CD4-positive, CD25-positive, alpha-beta regulatory T cell (primary cell): ENCODE measurements at places on chromosomes 3 and 15.

DNA sequence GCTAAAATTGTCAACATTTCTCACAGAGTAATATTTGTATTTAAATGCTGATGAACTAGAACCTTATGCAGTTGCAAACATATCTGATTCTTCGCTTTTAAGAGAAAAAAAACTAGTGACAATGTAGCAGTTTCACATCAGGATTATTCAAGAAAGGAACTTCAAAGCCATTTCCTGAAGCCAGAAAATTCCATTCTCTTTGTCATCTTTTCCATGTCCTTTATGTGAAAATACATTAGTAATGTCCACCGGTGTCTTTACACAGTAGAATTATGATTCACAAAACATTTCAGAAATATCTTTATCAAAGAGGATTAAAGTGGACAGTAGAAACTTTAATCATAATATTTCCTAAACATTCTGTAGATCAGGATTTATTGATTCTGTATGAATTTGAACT lies 12.7 kb upstream of the LXN start:
- peaks cover 17% of the 10 kb centered on the region for H3K36me3 ChIP-seq
- no peak overlapping the region for H3K27ac ChIP-seq
- no peaks in the 10 kb centered on the region for H3K27me3 ChIP-seq
- DNase-seq = no peak
- H3K4me3 ChIP-seq = no peak overlapping the region

DNA sequence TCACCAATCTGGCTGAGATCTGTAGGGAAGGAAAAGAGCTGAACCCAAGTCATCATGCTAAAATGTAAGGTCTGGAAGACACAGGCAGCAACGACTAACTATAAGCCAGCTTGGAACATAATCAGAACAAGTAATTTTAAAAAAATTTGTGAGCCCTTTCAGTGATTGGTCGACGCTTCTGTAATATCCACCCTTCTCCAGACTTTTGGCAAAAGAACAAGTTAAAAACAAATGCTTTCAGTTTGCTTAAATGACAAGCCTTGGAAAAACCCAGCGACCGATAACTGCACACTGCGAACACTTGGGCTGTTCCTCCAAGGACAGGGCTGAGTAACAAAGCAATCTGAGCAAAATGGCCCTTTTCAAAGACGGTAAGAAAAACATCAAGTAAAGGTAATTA lies 49.6 kb downstream of the PCSK6 start:
- no peaks in the 10 kb centered on the region for H3K36me3 ChIP-seq
- peaks cover 2% of the 10 kb centered on the region for H3K27me3 ChIP-seq
- no peak for DNase-seq
- H3K4me3 ChIP-seq = no peak overlapping the region
- H3K27ac ChIP-seq = no peak overlapping the region

DNA sequence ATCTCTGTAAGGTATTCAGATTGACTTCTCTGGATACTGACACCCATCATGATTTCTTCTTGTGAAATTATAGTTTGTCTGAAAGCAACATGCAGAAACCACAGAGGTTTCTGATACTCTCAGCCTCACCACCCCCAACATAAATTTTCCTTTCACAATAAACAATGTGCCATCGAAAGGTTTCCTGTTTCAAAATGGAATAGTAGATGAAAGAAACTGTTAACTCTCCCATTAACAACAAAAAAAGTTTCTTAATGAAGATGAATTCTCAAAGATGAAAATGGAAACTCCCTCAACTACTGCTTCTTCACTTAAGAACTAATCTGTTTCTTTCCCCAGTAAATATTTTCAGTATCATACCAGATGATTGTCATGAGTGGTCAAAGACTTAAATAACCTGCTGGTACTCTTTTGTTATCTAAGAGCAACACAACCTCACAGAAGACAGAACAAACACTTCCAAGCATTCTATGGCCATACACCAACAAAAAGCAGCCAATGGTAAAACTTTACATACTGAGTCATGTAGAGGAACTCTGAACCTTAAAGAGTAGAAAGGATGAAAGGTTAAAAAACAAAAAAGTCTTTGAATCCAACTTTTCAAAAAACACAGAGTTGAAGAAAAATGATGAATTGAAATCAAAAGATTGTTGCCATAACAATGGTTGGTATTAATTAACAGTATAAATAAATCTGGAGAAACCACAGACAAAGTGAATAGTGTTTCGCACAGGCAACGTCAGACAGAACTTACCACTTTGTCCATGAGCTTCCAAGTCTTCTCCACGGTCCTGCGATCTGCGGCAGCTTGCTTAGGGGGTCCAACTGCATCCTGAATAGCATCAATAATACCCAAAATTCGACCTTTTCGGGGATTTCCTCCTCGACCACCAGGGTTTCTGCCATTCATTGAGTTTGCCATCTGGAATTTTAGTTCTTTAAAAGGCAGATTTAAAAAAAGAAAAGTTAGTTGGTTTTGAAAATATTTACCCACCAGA lies 1.9 kb downstream of the CBLB start:
- H3K4me1 ChIP-seq = peaks cover 50% of the 10 kb centered on the region
- no peak overlapping the region for H3K27ac ChIP-seq
- peak; percentile 34 for DNase-seq
- peaks cover 22% of the 10 kb centered on the region for H3K36me3 ChIP-seq
- H3K4me3 ChIP-seq = peak overlapping the region; percentile 97
- no peaks in the 10 kb centered on the region for H3K27me3 ChIP-seq

GRCh38 chr3:47491186-47491585 lies 15.4 kb upstream of the SCAP start:
- H3K4me3 ChIP-seq = no peak overlapping the region
- no peak overlapping the region for H3K27ac ChIP-seq
- no peaks in the 10 kb centered on the region for H3K27me3 ChIP-seq
- peaks cover 21% of the 10 kb centered on the region for H3K36me3 ChIP-seq
- H3K4me1 ChIP-seq = no peaks in the 10 kb centered on the region
- no peak for DNase-seq

DNA sequence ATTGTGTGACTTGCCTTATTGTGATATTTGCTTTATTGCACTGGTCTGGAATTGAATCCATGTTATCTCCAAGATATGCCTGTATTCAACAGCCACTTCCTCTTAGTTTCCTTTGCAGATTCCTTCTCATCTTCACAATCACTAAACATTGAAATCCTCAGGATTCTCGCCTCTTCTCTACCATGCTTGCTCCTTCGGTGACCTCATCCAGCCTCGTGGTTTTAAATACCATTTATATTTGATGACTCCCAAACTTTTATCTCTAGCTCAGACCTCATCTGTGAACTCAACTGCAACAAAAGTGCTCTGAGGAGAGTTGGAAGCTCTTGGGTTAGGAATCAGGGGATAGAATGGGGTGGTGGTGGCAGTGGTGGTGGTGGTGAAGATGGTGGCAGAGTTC lies 19.9 kb downstream of the POLR2M start:
- H3K27ac ChIP-seq = no peak overlapping the region
- no peak overlapping the region for H3K4me3 ChIP-seq
- H3K4me1 ChIP-seq = no peaks in the 10 kb centered on the region
- no peak for DNase-seq

DNA sequence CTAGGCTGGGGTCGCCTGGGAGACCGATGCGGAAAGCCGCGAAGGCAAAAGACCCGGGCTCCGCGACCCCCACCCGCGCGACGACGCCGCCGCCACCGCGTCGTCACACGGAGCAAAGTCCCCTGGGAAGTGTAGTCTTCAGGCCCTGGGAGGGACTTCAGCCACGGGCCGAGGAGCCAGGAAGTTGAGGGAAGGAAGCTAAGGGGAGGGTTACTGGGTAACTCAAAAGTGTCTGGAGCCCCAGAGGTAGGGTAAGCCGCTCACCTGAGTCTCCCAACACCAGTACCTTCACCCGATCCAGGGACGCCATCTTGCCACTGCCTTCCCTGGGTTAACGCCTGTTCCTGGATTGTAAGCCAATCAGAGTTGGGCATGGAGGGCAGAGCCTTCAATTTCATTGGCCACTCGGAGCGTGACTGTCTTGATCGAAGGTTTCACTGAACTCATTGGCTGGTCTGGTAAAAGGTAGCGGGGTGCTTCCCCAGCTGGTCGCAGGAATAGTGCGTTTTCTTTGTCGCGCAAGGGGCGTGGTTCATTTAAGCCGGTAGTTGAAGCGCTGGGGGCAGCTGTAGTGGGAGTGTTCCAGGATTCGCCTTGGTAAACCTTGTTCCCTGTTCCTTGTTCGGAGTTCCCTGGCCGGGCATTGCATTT lies at the start of the genes GTF2E1 and RABL3:
Gene GTF2E1, plus strand, starts transcription at position 547 of the 651 bp plus-strand sequence. CDS start 7,809 bp downstream, outside the sequence.
Gene RABL3, minus strand, starts transcription at position 319 of the 651 bp plus-strand sequence. Its CDS starts 9 bp downstream, at position 310.
- peaks cover 2% of the 10 kb centered on the region for H3K36me3 ChIP-seq
- peak within 1 kb of the TSS; percentile 99 for H3K4me3 ChIP-seq
- H3K27me3 ChIP-seq = no peaks in the 10 kb centered on the region

DNA sequence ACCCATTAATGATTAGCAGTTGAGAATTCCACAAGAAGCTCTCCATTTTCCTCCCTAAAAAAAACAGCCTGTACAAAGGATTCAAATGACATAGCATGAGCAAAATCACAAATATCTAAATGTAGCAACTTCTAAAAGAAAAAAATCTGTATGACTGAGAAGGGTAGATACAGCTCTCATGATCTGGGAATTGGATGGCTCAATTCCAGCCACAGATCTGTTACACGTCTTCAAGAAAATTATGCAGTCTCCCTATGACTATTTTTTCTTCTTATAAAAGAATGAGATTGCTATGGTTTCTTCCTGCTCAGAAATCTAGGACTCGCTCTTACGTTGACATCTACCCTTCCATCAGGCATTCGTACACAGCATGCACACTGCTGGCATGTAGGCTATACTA lies 71.5 kb downstream of the PLCH1 start:
- no peak for DNase-seq
- no peaks in the 10 kb centered on the region for H3K27me3 ChIP-seq
- H3K4me1 ChIP-seq = no peaks in the 10 kb centered on the region
- no peak overlapping the region for H3K4me3 ChIP-seq
- H3K36me3 ChIP-seq = no peaks in the 10 kb centered on the region

- no peak overlapping the region for H3K4me3 ChIP-seq
- H3K36me3 ChIP-seq = no peaks in the 10 kb centered on the region
- no peak overlapping the region for H3K27ac ChIP-seq
- no peak for DNase-seq
Observed at GRCh38 chr15:66999046-66999968, 66.1 kb upstream of the SMAD3 start.

DNA sequence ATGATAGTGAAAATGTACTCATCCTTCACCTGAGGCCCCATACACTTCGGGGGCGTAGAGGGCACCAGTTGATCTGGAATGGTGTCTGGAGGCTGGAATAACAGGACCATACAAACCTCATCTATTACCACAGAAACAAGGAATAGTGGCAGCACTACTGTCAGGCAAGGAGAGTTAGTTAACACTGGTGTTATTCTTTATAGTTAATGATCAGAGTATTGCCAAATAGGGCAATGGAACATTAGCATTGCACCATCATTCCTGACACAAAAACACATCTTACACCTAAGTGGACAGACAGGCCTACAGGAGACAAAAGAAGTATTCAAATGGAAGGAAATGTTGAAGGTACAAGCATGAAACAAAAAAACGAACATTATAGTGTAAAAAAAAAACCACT lies 137.0 kb upstream of the UBP1 start:
- H3K27ac ChIP-seq = no peak overlapping the region
- no peak overlapping the region for H3K4me3 ChIP-seq
- no peaks in the 10 kb centered on the region for H3K4me1 ChIP-seq
- H3K27me3 ChIP-seq = no peaks in the 10 kb centered on the region
- H3K36me3 ChIP-seq = peaks cover 28% of the 10 kb centered on the region
- DNase-seq = no peak

- H3K27ac ChIP-seq = peak overlapping the region; percentile 17
- no peak overlapping the region for H3K4me3 ChIP-seq
- DNase-seq = no peak
- H3K36me3 ChIP-seq = peaks cover 7% of the 10 kb centered on the region
- no peaks in the 10 kb centered on the region for H3K27me3 ChIP-seq
- peaks cover 77% of the 10 kb centered on the region for H3K4me1 ChIP-seq
Observed at GRCh38 chr15:68797191-68797590, 23.5 kb downstream of the ANP32A start.

DNA sequence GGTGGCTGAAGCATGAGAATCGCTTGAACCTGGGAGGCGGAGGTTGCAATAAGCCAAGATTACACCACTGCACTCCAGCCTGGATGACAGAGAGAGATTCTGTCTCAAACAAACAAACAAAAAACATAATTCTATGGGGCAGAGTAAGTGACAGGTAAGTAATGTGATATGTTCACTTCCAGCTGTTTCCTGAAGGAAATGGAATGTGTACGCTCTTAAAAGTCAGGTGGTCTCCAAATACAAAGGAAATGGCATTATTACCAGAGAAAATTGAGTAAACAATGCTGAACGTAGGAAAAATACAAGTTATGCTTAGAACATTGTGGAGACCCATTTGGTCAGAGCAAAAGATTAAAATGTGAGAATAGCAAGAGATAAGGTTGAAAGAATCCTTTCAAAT lies 278.5 kb downstream of the SCAPER start:
- no peaks in the 10 kb centered on the region for H3K36me3 ChIP-seq
- no peaks in the 10 kb centered on the region for H3K4me1 ChIP-seq
- DNase-seq = no peak
- no peak overlapping the region for H3K4me3 ChIP-seq
- H3K27ac ChIP-seq = no peak overlapping the region

GRCh38 chr3:39282057-39282456 lies 2.2 kb upstream of the CX3CR1 start:
- no peak overlapping the region for H3K4me3 ChIP-seq
- H3K27ac ChIP-seq = no peak overlapping the region
- no peak for DNase-seq
- no peaks in the 10 kb centered on the region for H3K36me3 ChIP-seq

DNA sequence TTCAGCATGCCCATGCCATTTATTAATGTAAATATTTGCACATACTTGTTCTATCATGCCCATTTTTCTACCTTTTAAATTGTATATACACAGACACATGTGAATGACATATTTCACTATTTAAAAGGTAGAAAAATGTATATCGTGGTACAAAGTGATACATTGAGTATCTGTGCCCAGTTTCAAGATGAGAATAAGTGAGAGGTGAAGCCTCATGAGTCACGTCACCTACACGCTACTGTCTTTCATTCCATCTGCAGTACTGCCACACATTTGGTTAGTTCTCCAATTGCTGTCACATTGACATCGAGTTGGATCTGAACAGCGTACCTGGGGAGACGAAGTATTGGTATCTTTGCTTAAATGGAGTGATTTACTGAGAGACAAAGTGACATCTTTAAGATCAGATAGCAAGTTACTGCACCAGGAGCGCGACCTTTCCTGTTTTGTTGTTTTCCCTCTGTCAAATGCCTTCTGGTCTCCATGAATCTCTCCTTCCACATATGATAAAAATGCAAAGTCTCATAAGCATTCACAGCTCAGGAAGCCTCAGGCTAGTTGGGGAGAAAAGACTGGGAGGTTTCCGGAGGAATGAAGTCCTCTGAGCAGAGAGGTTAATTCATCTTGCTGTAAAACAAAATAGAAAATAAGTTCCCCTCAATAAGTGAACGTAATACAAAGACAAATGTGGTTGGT lies 12.0 kb downstream of the GREM1 start:
- H3K27ac ChIP-seq = no peak overlapping the region
- H3K4me3 ChIP-seq = no peak overlapping the region
- H3K36me3 ChIP-seq = no peaks in the 10 kb centered on the region

DNA sequence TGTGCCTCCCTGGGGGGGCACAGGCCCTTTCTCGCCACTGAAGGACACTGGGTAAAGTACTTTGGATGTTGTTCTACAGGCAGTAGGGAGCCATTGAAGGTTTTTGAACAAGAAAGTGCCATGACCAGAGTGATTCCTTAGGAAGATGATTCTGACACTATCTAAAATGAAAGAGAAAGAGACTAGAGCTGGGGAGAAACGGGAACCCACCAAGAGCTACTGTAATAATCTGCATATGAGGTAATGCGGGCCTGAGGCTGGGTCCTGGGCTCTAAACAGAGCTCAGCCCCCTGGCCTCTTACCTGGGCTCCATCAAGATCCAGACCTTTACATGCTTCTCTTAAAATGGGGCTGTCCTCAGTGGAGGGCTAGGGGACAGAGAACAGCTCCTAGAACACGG lies 24.9 kb downstream of the GRK7 start:
- no peak overlapping the region for H3K27ac ChIP-seq
- H3K27me3 ChIP-seq = no peaks in the 10 kb centered on the region
- no peak for DNase-seq

GRCh38 chr3:155504682-155505081 lies 211.2 kb upstream of the STRIT1 start:
- H3K4me3 ChIP-seq = no peak overlapping the region
- no peaks in the 10 kb centered on the region for H3K27me3 ChIP-seq
